ENCODE measurements at places on chromosomes 12 and 14.
A peak's percentile ranks its signal among the peaks of the same experiment; 100 is the strongest.

DNA sequence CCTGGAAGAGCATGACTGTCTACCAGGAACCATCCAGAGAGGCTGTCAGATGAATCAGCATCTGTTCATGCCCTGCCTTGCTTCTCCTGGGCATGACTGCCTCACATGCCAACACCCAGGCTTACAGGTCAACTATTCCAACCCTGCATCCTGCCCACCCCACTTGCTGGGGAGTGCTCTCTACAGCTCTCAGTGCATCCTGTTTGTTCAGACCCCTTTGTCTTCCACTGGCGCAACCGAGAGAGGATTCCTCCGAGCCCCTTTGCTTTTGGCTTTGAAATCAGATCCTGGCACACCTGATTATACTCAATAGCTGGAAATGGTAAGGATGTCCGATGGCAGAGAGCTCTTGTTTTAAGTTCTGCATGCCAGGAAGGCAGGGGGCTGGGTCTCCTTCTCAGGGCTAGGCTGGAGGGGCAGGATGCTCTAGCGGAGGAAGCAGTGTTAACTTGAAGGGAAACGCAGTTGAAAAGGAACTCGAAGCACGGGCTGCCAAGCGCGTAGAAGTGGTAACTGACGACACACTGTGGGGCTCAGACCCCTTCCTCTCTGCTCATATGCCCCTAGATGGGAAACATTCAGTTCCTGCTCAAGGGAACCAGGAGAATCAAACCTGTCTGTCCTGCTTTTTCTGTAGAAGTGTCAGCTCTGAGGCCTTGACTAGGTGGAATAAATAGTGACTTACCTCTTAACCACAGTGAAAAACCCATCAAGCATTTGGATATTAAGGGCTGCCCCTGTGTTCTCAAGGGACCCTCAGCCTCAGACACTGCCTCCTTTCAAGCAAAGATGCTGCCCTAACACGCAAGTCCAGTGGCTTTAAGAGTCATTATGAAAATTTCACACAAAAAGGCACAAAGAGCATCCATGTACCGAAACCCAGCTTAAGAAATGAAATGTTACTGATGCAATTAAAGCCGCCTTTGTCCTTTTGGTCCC lies 297.5 kb downstream of the ZFP36L1 start:
- no peak for DNase-seq

- DNase-seq: no peak
Observed at GRCh38 chr12:11689591-11690186, 40.2 kb downstream of the ETV6 start.

GRCh38 chr12:42564996-42565395 lies 24.6 kb downstream of the PRICKLE1 start:
- no peak for DNase-seq

GRCh38 chr12:1435456-1435855 lies 158.9 kb downstream of the FBXL14 start:
- DNase-seq: no peak

DNA sequence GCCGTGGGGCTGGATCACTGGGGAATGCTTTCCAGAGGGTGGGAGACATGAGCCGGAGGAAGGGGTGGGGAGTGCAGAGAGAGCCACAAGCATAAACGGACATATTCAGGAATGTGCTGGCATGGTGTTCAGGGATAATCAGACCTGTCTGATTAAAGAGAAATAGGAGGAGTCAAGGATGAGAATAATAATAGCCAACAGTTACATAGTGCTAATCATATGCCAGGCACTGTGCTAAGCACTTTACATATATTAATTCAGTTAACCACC lies 43.7 kb downstream of the LTBP2 start:
- no peak for DNase-seq

DNA sequence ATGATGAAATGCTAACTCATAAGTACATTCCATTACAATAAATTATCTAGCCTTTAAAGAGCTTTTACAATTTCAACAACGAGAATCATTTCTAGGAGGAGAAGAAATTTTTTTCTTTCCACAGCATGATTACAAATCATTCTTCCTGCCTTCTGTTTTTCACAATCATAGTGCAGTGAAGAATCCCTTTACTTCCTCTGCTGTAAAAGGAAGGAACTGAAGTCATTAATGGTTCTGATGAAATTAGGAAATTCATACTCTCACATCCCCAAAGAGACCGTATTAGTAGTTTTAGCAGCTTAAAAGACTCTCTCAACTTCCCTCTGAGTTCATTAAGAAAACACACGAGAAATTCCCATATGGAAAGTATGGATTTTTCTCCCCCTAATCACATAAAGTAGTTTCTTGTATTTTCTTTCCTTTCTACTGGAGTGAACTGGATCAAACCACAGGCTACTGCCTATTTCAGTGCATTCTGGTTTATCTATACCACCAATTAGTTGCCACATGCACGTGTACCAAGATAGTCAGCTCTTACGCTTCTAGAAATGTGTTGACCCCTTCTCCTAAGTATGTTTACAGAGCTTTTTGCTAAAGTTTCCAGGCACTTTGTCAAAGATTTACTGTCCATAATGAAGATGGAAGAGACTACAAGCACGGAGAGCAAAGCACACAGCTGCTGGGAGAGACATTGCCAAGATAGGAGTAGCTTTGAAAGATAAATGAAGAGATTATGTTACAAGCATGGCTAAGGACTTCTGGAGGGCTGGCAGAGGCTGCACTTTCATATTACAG lies 58.9 kb upstream of the KITLG start:
- DNase-seq: no peak

GRCh38 chr12:100715976-100716944 lies 78.3 kb upstream of the ANO4 start:
- DNase-seq: peak; percentile 48

- no peak for DNase-seq
Observed at GRCh38 chr12:101946233-101946611, 68.8 kb downstream of the DRAM1 start.

GRCh38 chr12:15684896-15685658 lies 104.1 kb downstream of the EPS8 start:
- DNase-seq: no peak

GRCh38 chr12:43711348-43711747 lies 47.2 kb downstream of the PUS7L start:
- DNase-seq: no peak

DNA sequence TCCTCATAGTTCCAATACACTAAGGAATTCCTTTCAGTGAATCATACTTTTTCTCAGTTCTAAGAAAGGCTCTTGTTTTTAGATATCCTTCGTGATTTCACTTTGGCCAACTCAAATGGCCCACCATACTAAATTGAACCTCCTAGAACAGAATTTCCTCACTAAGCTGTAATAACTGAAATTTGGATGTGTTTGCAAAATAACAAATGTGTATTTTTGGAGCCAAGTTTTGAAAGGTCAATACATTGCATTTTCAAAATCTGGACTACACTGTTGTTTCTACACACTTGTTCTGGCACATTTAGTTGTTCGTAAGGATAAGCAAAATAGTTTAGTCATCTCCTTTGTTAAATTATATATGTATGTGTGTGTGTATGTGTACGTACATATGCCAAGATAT lies 439.0 kb upstream of the STXBP6 start:
- no peak for DNase-seq

DNA sequence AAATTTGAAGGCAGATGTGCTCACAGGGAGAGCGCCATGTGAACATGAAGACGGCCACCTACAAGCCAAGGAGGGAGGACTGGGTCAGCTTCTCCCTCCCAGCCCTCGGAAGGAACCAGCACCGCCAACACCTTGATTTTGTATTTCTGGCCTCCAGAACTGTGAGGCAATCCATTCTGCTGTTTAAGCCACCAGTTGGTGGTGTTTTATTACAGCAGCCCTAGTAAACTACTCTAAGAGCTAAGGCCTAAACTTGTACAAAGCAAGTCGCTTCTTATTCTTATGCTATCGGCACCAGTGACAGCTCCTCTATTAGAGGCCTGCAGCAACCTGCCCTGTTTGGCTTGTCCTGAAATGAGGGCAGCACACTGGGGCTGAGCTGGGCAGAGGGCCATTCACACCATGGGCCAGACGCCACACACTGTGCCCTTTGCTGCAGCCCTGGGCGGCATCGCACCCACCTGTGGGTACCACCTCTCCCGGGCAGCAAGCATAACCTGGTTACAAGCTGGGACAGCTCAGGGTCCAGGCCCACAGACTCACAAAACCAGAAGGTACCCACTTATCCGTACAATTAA lies 62.7 kb downstream of the NOS1 start:
- no peak for DNase-seq

DNA sequence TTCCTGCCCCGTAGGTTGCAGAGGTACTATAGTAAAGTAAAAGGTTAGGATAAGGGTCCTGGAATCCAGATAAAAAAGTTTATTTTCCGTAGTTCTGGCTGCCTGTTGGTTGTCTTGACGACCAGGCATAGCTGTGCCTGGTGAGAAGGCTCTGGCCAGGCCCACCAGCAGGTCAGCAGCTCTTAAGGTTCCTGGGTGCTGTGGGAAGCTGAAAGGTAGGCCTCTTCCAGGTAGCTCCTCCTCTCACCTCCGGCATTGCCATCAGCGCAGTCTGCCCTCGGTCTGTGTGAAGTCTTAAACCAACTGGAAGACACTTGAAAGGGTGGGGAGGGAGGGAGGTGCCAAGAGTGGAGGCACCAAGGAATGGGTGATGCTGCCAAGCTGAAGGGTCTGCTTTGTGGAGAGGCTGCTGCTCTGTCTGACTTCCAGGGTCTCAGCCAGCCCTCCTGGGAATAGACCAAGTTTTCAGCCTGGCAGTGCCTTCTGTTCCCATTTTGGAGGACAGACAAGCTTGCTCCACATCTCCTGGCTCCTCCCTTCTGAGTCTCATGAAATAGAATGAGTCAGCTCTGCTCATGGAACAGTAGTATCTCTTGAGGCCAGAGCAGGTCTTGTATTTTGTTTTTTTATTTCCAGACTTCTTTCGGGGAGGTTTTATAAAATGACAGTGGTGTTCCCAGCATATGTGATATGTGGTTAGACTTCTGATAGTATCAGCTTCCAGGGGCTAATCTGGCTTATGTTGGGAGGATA lies 5.2 kb upstream of the ACADS start:
- no peak for DNase-seq

GRCh38 chr14:21043974-21044618 lies 1.9 kb downstream of the RNASE7 start:
- no peak for DNase-seq

DNA sequence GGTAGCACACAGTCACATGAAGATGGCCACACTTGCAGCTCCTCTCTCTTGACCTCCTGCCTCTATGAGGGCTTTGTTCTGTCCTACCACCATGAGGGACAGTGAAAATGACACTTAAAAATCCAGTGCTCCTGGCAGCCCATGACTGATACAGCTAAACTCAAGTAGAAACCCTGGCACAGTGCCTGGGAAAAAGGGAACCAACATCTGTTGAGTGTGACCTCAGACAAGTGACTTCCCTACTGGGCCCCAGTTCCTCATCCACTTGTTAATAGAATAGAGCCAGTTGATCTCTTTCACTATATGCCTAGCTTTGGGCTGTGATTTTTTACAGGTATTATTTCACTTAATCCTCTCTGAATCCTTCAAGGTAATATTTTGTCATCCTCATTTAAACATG lies 4.8 kb downstream of the GUCY2C start:
- no peak for DNase-seq

- DNase-seq: peak; percentile 61
Observed at GRCh38 chr12:102833687-102834441, 83.2 kb downstream of the PAH start.
